NCI-H748 treated with DMSO at 0.1 percent for 48 hours (cell line): ENCODE measurements at places on chromosomes 3 and 15.

GRCh38 chr15:69979783-69980182, 117.9 kb downstream of the TLE3 start:
- DNase-seq, result no peak

DNA sequence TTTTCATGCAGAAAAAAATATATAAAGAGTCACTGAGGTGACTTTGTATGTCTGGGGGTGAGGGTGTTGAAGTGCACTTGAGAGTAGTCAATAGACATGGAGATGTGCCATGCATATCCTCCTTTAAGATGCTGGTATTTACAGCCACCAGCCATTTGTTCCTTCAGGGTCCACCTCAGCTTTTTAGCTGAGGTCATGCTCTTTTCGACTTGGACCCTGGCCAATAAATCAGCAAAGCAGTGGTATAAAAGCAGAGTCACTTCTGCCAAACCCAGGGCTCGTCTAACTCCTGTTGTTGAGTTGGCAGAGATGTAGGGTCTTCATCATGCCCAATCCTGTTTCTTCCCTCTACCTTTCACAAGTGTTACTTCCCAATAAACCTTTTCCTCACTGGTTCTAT, 75.1 kb upstream of the OSTN start:
- DNase-seq, result no peak

GRCh38 chr3:140189976-140190375, 255.0 kb downstream of the CLSTN2 start:
- DNase-seq, result no peak

GRCh38 chr3:3707858-3708768, 91.1 kb upstream of the LRRN1 start:
- DNase-seq, result no peak

DNA sequence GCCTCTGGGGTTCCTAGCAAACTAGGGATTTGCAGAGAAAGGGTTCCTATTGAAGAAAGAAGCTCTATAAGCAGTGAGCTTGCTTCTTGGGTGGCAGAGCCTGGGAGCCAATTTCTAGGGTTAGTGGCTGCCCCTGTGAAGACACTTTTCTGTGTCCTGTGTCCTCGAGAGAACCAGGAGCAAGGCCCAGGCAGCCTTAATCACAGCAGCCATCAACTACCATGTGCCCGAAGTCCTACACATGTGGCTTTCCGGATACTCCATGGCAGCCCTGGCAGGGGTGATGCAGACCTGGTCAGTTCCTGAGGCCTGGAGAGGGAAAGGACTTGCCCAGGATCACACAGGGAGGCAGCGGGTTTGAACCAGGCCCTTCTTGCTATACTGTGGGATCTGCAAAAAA, 27.7 kb upstream of the TSPAN3 start:
- DNase-seq, result no peak
